ENCODE measurements at places on chromosomes 7 and 10.
A peak's percentile ranks its signal among the peaks of the same experiment; 100 is the strongest.

GRCh38 chr7:127239814-127240213 lies 12.9 kb downstream of the GRM8 start:
- no peak for DNase-seq

- DNase-seq: no peak
These were observed 180.1 kb downstream of the ARID5B start for GRCh38 chr10:62081341-62082270.

DNA sequence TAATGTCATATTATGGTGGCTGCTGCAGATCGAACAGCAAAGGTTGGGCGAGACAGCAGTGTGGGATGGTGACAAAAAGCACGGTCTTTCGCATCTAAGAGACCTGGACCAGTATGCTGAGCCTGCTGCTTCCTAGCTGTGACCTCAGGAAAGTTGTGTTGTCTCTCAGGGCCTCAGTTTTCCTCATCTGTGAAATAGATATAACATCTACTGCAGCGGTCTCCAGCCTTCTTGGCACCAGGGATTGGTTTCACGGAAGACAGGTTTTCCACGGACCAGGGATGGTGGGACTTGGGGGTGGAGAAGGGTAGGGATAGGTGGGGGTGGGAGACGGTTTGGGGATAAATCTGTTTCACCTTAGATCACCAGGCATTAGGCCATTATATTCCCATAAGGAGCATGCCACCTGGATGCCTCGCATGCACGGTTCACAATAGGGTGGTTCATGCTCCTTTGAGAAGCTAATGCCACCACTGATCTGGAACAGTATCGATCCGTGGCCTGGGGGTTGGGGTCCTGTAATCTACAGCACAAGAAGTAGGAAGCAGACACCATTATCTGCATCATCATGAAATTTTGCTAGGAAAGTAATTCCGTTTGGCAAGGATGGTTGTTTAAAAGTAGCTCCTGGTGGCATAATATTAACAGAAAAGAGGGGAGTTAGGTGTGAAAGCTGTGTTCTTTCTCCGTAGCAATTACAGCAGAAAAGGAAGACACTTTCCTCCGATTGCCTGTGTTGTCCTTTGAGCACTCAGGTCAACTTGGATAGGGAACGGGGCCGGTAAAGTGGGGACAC lies 10.8 kb downstream of the KLF6 start:
- peak; percentile 59 for DNase-seq

DNA sequence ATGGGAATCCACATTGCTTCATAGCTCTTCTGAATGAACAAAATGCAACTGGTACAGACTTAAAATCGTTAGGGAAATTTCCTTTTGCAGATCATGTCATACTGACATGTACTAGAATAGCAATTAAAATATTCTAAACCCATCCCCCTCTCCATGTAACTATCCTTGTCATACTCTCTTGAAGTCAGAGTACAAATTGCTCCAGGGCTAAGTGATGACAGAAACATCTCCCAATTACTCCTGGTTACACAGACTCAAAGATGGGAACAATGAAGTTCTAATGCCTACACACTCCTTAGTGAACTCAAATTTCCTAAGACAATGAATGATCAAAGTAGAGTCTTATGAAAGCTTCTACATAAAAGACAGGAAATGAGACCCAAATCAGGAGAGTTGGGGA lies 87.2 kb downstream of the PDE1C start:
- no peak for DNase-seq

DNA sequence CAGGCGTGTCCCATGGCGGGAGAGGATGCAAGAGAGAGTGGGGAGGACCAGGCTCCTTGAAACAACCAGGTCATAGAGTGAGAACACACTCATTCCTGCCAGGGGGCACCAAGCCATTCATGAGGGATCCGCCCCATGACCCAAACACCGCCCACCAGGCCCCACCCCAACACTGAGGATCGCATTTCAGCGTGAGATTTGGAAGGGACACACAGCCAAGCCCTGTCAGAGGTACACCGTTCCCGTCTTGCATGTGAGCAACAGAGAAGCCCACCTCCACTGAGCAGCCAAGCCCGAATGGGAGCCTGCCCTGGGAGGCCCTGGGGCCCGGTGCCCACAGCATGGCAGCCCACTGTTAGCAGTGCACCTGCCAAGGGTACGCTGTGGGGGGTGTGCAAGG lies 7.9 kb upstream of the ARPC1B start:
- DNase-seq: no peak

DNA sequence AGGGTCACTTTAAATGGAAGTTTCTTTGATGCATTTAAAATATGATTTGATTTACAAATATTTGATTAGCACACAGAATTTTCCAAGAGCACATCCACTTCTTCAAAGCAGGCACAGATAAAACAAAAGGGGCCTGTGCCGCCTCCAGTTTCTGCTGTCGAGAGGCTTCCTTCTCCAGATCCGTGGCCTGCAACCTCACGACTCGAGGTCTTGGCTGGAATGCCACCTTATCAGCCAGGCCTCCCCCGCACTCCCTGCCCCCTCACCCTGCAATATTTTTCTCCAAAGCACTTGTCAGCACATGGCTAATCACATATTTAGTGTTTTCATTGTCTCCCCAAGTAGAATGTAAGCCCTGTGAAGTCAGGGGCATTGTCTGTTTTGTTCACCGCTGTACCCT lies 12.5 kb downstream of the PYROXD2 start:
- DNase-seq: no peak

DNA sequence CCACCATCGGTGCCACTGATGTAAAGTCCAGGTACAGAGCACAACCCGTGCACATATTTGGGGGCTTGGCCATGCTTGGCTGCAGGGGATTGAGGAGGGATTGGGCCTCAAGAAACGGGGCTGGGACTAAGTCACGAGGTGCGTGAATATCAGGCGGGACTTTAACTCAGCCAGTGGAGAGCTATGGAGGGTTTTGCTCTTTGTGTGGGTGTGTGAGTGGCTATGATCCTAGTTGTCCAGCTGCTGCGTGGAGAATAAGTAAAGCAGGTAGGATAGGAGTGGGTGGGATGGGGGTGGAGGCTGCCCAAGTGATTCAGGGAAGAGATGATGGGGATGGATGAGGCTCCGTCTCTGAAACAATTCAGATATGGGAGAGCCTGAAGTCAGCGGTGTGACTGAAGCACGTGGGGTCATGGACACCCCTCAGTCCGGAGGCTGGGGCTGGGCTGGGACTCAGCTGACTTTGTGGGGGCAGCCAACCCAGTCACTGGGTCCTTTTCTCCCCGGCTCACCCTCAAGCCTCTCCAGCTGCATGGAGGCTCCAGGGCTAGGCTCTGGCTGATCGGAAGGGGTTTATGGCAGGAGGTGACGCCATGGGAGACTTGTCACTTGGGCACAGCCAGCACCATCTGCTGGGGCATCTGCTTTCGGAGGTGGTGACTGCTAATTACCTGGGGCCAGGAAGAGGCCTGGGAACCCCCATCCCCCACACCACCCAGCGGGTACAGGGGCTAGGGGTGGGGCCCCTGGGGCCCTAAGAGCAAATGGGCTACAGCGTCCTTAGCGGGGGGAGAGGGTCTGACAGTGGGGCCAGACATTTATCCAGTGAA lies 1.7 kb upstream of the LFNG start:
- no peak for DNase-seq

DNA sequence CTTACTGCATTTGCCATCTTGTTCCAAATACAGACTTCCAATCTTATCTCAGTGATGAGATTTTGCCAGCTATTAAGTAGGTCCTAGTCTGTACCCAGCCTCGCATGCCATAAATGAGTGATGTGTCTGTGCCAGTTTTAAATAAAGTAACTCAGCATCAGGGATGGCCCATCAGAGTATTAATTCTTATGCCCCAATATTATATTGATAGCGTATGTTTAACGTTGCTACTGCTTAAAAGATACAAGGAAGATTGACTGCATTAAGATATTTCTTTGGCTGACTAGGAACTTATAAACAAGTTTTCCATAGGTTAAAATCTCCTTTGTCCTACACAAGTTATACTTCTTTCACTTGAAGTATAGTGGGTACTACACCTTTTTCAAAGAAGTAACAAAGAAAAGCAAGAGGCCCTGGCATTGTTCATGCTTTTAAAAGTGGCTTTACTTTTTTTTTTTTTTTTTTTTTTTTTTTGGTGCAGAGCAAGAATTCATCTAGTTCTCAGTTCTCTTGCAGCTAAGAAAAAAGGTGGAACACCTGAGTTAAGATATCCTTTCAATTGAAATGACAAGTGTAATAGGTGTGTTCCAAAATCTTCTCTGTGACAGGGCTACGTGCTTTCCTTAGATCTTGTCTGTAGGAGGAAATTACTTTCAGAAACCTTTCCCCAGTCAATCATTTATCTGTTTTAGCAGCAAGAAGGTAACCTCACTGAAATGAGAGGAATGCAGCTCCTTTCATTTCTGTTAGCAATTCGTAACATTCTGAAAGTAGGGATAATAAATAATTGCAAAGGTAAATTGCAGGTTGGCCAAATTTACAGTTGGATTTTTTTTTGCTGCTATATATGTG lies 245.0 kb downstream of the CELF2 start:
- no peak for DNase-seq

DNA sequence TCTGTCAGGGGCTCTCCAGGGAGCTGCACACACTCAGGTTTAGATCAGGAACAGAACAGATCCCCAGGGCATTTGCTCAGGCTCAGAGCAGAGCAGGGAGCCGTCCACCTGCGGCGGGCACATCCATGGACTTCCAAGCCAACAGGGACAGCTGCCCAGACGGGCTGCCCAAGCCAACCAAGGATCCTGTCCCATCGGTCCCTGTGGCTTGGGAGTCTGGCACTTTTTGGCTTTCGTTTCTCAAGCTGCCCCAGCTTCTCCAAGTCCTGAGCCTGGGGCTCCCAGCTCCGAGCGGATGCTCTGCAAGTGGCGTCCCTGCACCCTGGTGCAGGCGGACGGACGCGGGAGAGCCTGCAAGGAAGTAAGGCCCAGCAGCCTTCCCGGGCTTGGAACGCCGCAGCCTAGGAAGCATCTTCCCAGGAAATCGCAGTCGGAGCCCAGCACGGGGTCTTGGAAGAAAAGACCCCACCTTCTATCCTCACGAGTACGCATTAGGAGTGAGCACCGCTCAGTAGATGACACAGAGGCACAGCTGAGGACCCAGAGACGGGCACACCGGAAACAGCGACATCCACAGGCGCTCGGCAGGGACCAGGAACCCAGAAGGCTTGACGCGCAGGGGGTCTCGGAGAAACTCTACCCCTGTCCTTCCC lies 6.0 kb downstream of the GPR146 start:
- no peak for DNase-seq

GRCh38 chr7:27109466-27110185 lies 7.1 kb upstream of the HOXA2 start:
- DNase-seq: no peak
